Left ventricle myocardium inferior (tissue), 1 donor: ENCODE measurements at places on chromosomes 1 and 21.

- no peak for DNase-seq
Measured at GRCh38 chr1:66282891-66283621, 250.9 kb upstream of the SGIP1 start.

DNA sequence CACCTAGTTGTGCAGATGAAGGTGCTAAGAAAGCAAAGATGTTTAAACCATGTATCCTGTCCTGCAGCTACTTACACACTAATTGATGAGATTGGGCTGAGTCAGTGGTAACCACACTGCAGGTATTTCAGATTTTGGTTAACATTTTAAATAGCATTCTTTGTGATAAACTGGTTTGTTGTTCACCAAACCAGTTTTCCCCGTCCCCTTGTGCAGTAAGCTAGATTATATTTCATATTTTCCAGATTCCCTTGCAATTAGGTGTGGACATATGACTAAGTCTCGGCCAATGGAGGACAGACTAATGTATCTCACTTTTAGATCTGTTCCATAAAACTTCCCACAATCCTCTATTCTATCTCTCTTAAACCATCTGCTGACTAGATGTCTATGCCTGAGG is 320.4 kb downstream of the RWDD3 start:
- DNase-seq = no peak

DNA sequence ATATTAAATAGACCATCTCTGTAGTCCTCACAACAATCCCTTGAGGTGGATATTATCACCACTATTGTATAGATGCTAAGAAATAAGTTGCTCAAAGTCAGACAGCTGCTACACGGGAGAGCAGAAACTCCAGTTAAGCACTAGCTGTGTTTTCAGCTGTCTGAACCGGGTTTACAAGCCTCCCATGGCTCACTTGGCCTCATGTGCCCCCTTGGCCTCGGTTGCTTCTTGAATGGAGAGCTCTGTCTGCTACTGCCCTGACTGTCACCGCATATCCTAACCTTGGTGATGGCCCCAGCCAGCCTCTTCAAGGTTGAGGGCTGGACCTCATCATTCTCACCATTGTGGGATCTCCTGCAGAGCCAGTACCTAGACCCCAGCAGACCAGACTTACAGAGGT is 123.4 kb downstream of the AK5 start:
- no peak for DNase-seq

- no peak for DNase-seq
Measured at GRCh38 chr1:147377263-147378246, 135.1 kb downstream of the CHD1L start.

DNA sequence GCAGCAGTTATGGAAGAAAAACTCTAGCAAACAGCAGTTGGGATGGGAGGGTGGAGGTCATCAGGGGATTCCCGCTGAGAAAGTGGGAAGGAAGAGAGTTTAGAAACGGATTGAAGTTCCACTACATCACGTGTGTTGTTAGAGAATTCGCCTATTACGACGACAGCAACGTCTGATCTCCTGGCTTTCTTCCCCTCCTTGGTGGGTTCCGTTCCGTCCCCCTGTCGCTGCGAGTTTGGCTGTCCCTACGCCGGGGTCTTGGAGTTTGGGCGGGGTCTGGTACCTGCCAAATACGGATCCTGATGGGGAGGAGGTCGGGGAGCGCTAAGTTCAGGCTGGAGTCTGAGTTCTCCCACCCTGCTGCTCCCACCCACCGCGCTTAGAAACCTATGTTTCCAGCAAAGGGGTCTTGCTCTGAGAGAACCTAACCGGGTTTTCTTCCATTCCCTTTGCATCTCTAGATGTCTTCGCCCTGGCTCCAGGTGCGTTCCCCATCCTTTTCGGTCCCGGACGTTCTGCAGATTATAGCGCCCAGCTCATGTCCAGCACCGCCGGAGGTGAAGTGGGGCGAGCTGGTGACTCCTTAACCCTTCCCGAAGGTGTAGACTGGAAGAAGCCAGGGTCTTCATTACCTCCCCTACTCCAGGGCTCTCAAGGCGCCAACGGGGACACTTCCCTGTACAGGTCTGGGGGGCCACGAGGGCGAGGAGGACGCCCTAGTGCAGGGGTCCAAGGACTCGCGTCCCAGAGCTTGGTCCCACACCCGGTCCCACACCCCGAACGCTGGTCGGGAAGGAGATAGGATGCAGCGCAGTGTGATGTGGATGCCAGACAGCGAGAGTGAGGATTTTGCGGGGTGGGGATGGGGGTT is 641 bp upstream of the KCNK2 start:
- DNase-seq = no peak

- no peak for DNase-seq
Measured at GRCh38 chr1:11501906-11502485, 23.0 kb downstream of the DISP3 start.

- peak; percentile 80 for DNase-seq
Measured at GRCh38 chr1:23528250-23528978, 2.6 kb downstream of the E2F2 start.
